Activated effector memory CD4-positive, alpha-beta T cell treated with Interleukin-2 at 50 U/mL for 16 hours (primary cell): ENCODE measurements at places on chromosomes 5 and 9.

DNA sequence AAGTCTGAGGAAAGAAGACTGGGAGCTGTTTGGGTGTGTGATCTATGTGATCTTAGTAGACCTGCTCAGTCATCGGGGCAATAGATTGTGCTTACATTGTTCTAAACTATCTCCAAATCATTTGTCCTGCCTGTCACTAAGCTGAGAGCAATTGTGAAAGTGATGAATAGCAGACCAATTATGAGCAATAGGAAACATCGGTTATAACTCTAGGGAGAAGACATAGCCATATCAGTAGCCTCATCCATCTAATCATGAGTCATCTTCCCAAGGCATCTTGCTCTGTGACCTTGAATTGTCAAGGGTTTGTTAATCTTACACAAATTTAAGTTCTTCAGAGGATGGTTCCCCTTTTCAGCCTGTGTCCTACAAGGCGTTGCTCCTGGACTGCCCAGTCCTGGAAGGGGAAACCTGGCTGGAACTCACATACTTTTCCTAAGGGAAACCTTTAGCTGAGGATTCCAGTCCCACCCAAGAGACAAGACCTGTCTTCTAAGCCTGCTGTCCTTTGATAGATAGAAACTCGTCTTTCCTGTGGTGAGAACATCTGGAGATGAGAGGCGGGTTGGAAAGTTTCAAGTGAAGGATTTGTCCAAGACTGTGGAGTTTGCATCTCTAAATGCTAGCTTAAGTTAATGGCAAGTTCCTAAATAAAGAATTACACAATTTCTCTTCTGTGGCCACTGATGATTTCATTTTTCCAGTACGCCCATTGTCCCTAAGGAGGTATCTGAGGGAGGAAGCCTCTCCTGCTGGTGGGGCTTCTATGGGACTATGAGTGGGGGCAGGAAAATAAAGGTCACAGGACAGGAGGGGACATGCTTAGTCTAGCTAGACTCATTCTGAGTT lies 53.9 kb upstream of the TRIM32 start:
- no peak for DNase-seq

- no peak for DNase-seq
These were observed 39.0 kb downstream of the PRKACG start for GRCh38 chr9:68974901-68975300.

DNA sequence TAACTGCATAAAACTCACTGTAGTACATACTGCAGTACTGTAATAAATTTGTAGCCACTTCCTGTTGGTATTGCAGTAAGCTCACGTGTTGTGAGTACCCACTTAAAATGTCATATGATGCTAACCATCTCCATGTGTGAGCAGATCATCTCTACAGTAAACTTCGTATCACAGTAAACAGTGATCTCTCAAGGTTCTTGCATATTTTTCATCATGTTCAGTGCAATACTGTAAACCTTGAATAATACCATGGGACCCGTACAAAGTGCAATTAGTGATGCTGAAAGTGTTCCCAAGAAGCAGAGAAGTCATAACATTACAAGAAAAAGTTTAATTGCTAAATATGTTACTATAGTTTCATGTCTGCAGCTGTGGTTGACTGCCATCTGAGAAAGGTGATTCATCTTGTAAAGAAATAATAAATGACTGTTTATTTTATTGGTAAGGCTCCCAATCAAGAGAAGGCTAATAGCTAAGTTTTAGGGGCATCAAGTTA lies 253.8 kb upstream of the POU5F2 start:
- DNase-seq = no peak

GRCh38 chr9:134816264-134816663 lies 64.3 kb upstream of the FCN2 start:
- no peak for DNase-seq

GRCh38 chr5:76926329-76927105 lies 26.3 kb upstream of the CRHBP start:
- DNase-seq = no peak

DNA sequence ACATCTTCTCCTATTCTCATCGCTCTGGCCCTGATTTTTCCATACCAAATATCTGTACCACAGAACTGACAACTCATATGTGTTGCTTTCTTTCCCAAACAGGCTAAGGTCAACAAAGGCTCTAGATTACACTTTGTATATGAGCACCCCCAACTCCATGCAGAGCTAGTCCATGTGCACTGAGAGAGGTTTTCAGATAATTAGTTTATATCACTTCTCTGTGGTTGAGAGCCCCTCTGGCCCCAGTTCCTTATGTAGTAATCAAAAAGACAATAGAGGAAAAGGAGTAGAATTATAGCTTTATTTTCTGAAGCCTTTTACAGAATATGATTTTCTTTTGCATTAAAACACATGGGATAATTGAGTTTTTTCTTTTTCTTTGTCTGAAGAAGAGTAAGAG lies 120.0 kb downstream of the TRIO start:
- no peak for DNase-seq

GRCh38 chr5:1523480-1523792 lies 324 bp downstream of the LPCAT1 start:
- peak; percentile 26 for DNase-seq

DNA sequence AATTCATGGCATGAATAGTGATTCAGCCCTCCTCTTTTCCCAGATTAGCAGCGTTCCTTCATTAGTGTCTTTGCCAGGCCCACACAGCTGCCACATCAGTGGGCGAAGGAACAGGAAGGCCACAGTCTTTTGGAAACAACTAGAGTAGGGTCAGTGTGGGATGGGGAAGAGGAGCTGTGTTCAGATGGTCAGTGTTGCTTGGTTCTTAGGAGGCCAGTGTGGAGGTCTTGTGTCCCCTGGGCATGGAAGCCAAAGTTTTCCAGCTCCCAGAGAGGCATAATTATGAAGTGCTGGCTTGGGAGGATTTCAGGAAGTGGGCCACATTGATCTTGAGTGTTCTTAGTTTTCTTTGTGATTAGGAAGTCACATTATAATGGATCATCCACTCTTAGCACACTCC lies 269.6 kb downstream of the PSAT1 start:
- no peak for DNase-seq

- no peak for DNase-seq
These were observed 88.4 kb downstream of the SEMA4D start for GRCh38 chr9:89409466-89409865.

GRCh38 chr5:138243794-138244193 lies 30.6 kb downstream of the GFRA3 start:
- DNase-seq = no peak

- no peak for DNase-seq
These were observed 113.8 kb downstream of the RPS23 start for GRCh38 chr5:82164176-82164976.

- DNase-seq = no peak
These were observed at the start of gene GDNF for GRCh38 chr5:37839407-37840052. TSS of gene GDNF (minus strand) at chr5:37840041. CDS start at chr5:37834796, 5,245 bp downstream.

DNA sequence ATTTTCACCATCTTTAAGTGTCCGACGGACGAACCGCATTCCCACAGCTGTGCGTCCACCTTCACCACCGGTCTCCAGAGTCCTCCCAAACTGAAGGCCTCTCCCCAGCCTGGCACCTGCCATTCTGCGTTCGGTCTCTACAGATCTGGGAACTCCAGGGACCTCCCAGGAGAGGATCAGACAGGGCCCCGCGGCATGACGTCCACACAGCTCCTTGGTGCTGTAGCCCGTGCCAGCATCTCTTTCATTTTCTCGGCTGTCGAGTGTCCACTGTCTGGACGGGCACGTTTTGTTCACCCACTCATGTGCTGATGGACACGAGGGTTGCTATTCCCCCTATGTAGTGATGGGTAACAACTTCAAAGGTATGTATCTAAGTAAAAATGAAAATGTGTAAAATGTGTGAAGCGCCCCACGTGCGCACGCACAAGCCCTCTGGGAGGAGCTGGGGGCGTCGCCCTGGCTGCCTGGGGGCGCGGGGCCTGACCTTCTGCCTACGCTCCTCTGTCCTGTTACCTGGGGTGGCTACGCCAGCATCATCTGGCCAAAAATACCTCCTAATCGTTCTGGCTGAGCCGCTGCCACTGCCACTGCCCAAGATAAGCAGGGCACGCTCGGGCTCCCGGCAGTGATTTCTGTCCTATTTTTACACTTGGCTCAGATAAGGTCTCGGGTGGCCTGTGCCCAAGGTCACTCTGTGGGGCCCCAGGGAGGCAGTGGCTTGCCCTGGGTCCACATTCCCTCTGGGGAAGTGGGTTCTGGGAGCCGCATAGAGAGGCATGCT lies 10.8 kb upstream of the SLC12A7 start:
- DNase-seq = no peak

DNA sequence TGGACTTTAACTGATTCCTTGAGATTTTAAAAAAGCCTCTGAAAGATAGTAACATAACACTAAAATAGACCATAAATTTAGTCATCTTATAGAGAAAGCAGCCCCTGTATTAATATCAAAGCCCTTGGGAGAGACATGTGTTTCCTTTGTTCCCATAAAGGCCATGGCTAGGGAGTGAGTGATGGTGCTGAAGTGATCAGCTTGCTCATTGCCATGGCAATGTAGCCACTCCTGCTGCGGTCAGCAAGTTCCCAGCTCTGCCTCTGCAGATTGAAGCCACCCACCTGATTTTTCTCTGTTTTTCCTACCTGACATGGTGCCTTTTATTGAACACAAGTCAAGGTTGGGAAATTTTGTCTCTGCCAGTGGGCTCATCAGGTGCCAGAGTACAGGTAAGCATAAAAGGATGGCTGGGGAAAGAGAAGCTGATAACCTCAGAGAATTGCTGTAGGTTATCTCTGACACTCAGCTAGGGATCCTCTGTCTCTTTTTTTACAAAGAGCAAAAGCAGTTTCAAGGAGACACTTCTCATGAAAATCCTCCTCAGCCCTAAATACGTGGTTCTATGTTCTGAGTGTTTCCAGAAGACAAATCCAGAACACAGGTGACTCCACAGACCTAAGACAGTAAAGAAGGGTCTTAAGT lies 296.3 kb upstream of the NMUR2 start:
- no peak for DNase-seq

- no peak for DNase-seq
These were observed 34.5 kb upstream of the MED27 start for GRCh38 chr9:132114102-132114707.

DNA sequence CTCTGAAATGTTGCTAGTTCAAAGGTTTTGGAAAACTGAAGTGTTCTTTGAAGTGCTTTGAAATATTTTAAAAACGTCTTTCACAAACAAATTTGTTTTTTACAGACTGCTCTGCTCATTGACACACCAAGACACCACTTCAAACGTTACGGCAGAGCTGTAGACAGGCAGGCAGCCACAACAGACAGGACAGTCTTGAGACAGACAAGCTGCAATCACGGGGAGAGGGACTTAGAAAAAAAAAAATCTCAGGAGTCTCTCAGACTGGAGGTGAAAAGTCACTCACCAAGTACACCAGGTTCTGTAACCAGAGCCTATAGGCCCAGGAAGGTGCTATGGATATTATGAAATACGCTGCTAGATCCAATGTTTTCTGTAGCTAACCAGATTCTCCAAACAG lies 135.4 kb downstream of the ISL1 start:
- no peak for DNase-seq

DNA sequence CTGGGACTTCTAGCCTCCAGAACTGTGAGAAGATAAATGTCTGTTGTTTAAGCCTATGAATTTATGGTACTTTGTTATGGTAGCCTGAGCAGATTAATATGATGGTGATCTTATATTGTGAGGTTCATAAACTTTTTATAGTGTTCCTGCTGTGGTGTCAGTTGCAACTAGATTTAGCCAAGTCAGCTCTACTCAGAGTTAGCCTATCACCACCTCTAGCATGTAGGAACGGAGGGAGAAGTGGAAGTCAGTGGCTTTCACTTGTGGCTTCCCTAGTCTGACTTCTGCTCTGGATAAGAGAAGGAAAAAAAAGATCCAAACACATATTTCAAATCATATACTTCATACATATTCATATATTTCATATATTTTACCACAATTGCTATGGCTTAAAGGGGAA lies 6.6 kb downstream of the POC5 start:
- DNase-seq = no peak

DNA sequence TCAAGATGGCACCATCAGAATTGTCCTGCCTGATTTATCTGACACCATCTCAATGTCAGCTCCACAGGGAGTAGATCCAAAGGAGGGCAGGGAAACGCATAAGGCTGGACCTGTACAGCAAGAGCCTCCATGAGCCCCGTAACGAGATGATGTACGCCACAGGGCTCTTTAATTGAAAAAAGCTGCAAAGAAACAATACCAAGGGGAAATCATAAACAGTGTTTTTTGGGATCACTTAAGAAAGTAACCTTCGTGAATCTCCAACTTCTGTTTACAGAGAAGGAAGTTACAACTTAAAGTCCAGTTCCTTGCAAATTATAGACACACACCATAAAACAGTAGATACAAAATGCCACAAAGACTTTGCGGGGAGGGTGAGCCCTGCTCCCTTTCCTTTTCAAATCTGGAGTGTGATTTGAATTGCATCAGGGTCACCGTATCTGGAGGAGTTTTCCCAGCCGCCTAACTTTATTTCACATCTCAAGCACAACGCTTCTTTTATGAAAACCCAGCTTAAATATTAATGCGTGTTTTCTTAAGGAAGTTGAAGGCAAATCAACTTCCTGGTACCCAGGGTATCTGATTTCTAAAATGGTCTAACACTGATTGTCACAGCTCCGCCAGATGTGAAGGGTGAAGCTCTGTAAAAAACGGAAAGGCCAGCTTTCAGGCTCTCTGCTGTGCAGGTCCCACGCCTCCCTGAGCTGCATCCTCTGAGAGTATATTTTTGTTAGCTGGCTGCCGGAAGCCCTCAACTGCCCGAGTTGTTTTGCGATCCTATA lies 88.9 kb downstream of the EBF1 start:
- DNase-seq = no peak

- DNase-seq = no peak
These were observed 93.2 kb downstream of the ZFAND5 start for GRCh38 chr9:72271613-72272478.

DNA sequence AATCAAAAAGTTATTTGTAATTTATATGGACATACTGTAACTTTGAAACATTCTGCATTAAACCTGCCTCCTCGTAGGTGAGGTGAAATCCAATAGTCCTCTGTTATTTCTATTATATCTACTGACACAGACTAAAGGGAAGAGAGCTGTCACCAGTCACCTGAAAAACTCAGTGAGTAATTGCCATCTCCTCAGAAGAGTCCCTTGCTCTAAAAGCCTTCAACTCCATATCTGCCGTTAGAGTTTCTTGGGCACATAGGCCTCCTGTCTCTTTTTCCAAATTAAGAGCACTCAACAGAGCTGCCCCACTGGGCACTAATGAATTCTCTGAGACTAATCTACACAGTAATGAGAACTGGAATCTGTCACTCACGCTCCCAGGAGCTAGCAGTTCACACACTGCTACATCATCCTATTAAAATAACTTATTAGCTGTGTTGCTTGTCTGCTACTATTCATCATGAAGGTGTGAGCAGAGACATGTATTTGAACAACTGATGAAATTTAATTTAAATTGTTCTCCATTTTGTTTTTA lies 67.3 kb upstream of the VCAN start:
- DNase-seq = no peak

GRCh38 chr9:101140764-101141163 lies 112.2 kb downstream of the PLPPR1 start:
- no peak for DNase-seq

- no peak for DNase-seq
These were observed 29.8 kb downstream of the PIK3R1 start for GRCh38 chr5:68245319-68245718.
